ENCODE measurements at places on chromosomes 3 and 15. TPM values are rescaled to one million over a fixed set of nuclear protein-coding genes. Genes with fewer than 3 reads are reported as not detected.
A peak's percentile ranks its signal among the peaks of the same experiment; 100 is the strongest.

STRA6 gene
- polyA plus RNA-seq: 2.0 TPM

GRCh38 chr3:115164374-115165221, 17.5 kb upstream of the ZBTB20 start:
- DNase-seq: no peak

ABHD10 gene
- 23.4 TPM for polyA plus RNA-seq

DNA sequence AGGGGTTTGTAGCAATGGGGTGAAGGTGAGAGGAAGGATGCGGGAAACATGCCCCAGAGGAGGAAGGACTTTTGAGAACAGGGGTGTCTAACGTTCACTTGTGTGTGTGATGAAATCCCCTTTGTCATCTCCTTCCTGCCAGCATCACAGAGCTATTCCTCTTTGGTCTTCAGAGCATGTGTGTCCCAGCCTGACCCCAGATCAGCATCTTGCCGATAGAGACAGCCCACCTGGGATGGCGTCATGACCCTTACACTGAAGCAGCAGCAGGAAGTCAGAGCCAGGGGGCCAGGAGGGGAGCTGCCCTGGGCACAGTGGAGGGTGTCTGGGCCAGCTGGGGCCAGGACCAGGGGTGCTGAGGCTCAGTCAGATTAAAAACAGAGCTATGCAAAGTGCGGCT, 29.9 kb upstream of the GRIP2 start:
- DNase-seq: no peak

PPARG gene
- 3.2 TPM for polyA plus RNA-seq

DNA sequence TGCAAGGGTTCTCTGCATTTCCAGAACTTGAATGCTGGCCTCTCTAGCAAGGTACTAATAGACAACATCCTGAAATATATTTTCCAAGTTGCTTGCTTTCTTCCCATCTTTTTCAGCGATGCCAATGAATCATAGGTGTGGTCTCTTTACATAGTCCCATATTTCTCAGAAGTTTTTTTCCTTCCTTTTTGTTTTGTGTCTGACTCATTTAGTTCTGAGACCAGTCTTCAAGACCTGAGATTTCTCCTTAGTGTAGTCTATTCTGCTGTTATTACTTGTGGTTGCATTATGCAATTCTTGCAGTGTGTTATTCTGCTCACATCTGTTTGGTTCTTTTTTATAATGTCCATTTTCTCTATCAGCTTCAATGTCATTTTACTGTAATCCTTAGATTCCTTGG, 1265.0 kb upstream of the ALCAM start:
- DNase-seq: no peak

DNA sequence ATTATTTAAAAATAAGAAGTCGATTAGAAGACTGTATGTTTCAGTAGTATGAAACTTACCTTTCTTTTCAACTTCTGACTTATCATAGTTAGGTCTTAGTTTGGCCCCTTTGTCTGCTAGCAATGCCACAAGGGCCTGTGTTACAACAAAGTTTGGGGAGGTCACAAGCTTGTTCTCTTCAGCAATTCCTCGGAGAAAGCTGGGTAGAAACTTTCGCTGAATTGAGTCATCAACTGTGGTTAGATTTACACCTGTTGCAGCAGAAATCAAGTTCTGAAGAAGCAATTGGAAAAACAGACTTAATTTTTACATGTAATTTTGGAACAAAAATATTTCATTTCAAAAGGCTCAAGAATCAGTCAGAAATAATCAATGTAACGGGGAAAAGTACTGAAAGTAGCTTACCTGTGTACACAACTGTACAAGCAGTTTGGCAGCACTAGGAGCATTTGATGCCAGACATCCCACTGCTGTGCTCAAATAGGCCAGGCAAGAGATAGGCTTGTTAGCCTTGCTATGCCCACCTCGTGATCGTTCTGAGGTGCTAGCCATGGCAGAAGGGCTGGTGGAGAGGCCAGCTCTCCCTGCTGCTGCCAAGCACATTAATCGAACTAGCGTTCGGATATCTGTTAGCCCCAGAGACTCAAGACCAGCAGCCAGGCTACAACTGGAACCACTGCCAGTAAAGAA, 58.6 kb downstream of the FBXL22 start:
- no peak for DNase-seq

- DNase-seq: no peak
These were observed 1026.6 kb downstream of the ROBO1 start for GRCh38 chr3:78741066-78741645.

GRCh38 chr3:108178676-108179075, 43.5 kb downstream of the IFT57 start:
- peak; percentile 22 for DNase-seq

DNA sequence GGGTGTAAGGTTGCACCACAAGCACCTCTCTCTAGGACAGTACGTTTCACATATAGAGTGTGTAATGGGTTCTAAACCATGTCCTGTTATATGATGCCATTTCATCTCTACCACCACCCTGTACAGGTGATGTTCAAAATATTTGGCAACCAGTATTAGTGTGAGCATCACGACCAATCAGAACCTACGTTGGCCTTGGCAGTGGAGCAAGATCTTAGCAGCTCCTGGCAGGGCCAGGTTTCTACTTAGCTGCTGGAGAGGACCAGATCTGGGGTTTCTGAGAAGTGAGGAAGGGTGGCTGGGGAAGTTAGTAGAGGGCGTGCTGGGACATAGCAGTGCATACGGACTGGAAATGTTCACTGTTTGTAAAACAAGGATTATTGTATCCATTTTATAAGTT, 23.1 kb upstream of the MITF start:
- DNase-seq: peak; percentile 39

- no peak for DNase-seq
These were observed 132.2 kb downstream of the GREM1 start for GRCh38 chr15:32849769-32850668.

Data from muscle of leg (tissue), 16 donors.